ENCODE measurements at places on chromosomes 13 and 19.

GRCh38 chr13:94009701-94010100, 469.8 kb downstream of the DCT start:
- DNase-seq: peak; percentile 68

DNA sequence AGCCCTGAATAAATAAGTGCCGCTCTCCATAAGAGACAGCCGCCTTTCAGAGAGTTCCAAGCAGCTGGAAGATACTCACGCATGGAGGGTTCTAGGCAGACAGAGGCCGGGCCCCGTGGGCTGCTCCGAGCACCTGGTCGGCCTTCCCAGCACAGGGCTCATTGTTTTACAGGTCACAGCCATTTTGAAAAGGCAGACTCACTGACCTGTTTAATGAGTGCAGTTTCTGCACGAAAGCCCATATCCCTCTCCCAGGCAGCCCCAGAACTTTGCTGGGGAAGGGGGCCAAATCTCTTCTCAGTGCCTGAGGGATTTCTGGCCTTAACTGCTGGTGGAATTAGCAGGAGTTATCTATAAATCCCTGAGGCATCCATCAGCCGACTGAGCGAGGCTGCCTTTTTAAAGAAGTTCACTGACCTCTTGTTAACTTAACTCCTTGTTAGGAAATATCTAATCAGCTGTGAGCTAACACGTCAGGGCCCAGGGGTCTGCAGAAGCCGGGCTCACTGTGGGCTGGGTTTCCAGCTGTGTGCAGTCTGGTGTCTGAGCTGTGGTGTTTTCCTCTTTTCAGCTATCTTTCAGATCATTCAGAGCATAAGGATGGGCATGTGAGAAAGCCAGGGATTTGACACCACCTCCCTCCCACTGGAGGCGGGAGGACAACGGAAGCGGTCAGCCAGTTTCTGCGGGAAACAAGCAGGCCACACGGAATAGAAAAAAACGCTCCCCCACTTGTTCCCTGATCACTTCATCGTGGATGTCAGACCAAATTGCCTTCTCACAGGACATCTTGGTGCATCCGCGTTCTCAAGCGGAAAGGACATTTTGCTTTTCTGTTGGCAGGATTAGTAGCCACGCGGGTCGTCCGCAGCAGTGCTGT, 23.3 kb downstream of the SERP2 start:
- no peak for DNase-seq

GRCh38 chr19:48135411-48135810, 24.8 kb upstream of the PLA2G4C start:
- DNase-seq: no peak

GRCh38 chr13:101757446-101758039, 305.1 kb downstream of the ITGBL1 start:
- DNase-seq: peak; percentile 50

- peak; percentile 90 for DNase-seq
Observed at GRCh38 chr19:28468701-28469459, 744.1 kb downstream of the UQCRFS1 start.
